ENCODE measurements at places on chromosomes 6 and 20.

DNA sequence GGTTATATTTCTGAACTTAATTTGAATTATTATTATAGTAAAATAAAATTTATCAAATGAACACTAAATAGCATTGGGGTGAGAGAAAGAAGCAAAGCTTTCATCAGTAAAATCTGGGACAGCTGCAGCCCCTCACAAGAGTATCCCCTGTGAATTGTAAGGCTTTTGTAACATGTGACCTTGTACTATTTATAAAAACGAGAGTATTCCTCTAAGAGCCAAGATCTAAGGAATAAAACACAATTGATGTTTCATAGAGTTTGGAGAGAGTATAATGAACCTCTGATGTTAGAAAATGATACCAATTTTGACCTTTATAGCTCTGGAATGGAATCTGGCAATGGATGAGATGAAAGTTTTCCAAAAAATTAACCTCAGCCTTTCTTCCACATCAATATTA, 617.2 kb upstream of the ID4 start:
- DNase-seq: no peak

DNA sequence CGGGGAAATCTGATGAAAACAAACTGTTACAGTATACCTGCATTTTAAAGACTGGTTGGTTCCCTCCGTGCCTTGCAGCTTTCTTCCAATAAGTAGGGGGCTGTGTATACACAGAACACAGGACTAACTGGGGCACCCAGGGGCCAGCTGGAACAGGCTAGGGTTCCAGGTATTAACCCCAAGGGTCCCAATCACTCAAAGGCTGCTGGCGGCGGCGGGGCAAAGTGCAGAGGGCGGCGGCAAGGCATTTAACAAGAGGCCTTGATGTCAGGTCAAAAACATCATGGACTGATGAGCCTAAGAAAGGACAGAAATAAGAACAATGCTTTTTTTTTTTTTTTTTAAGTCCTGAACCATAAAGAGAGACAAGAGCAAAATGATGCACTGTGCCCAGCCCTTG, 2.5 kb downstream of the PMEPA1 start:
- no peak for DNase-seq

- no peak for DNase-seq
Observed at GRCh38 chr6:31171931-31172905, 1.7 kb upstream of the POU5F1 start.

GRCh38 chr6:70985156-70985555, 28.3 kb upstream of the B3GAT2 start:
- no peak for DNase-seq

DNA sequence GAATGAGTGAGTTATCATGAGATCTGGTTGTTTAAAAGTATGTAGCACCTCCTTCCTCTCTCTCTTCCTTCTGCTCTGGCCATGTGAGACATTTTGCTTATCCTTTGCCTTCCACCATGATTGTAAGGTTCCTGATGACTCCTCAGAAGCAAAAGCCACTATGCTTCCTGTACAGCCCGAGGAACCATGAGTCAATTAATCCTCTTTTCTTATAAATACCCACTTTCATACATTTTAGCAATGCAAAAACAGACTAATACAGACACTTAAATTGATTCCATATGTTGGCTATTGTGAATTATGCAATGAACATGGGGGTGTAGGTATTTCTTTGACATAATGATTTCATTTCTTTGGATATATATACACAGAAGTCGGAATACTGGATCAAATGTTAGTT, 792.8 kb upstream of the EYS start:
- no peak for DNase-seq

DNA sequence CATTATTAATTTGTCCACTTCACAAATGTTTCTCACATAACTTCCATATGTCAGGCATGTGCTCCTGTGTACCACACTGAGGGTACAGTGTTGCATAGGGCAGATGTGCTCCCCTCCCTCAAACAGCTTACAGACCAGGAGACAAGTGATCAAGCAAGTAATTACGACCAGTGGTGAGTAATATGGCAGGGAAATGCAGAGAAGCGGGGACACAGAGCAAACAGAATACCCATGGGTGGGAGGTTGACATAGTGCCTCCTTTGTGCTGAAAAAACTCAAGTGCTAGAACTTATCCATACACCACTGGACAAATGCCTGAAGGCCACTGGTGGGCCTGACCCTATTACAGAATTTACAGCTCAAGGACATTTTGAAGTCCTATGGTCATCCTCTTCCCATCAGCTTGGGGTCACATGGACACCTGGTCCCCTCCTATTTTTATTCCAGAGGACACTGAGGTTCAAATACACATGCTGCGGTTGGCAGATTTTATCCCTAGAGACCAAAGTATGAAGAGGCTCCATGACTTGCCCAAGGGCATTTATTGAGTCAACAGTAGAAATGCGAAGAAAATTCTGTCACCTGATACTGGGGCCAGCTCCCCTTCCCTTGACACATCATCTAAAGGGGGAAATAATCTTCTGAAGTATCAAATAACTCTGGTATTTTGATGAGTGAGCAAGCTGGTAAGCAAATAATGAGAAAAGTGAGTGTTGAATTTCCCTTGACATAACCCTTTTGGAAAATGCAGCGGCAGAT, 116.6 kb downstream of the QRSL1 start:
- DNase-seq: no peak

DNA sequence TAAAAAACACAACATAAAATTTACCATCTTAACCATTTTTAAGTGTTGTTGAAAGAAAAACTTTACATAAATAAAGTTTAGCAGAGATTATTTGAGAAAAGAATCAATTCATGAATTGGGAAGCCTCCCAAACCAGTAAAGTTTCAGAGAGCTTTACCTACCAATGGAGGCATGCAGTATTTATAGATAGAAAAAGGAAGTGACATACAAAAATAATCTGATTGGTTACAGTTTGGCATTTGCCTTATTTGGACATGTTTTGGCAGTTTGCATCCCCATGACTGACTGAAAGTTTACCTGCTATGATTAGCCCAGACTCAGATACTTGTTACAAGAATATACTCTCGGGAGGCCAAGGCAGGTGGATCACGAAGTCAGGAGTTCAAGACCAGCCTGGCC, 3.7 kb upstream of the CMTR1 start:
- no peak for DNase-seq

- no peak for DNase-seq
Observed at GRCh38 chr6:151068761-151069312, 170.9 kb upstream of the AKAP12 start.

GRCh38 chr20:46710153-46710913, 884 bp downstream of the SLC2A10 start:
- no peak for DNase-seq

DNA sequence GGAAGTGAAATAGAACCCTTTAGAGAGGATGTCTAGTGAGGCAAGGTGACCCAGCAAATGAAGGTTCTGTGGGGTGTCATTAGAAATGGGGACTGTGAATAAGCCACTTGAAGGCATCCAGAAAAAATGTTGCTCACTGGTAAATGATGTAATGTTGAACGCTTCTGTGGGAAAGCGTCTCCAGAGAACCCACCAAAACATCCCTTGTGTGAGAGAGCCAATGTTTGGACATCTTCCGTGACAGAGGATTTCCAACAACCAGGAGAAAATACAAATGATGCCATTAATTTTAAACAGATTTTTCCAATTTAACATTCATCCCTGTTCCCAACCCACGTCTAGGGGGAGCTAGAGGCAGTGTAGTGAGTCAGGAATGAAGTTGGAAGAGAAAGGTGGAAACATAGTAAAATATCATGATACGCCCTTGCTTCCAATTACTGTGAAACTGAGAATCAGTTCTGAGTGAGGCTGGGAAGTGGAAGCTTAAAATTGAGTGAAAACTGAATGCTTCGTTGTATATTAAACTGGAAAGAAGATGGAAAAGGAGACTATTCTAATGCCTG, 584.2 kb downstream of the CD109 start:
- no peak for DNase-seq

DNA sequence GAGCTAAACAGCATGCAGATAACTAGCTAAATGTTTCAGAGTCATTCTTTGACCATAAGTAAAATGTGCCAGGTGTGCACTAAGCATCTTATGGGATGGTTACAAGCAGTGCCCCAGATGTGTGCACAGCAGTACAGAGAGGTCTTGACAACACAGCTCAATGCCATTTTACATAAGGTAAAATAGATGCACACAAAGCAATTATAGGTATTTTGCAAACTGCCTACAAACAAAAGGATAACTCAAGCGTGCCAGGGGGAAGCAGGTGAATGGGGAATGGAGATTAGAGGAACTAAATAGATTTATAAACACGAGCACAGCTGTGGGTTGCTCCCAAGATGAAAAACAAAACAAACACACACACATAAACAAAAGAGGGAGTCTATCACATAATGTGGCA, 64.8 kb downstream of the SLC2A10 start:
- no peak for DNase-seq

DNA sequence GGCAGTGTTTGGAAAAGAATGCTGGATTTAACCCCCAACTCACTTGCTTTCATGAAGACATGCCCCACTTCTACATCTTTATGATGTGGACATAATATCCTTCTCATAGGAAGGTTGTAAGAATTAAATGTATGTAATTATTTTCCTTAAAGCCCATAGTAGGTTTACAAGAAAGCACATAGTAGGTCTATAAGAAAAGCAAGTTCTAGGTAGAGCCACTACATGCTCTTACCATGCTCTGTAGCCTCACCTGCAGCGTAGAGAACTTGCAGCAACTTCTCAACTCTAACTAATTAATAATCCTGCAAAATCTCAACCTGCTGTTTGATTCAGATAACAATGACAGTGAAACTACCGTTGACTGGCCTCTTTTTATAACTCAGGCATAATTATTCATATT, 288.4 kb downstream of the TSHZ2 start:
- DNase-seq: no peak

- DNase-seq: no peak
Observed at GRCh38 chr20:21229163-21229562, 74.0 kb upstream of the XRN2 start.

- no peak for DNase-seq
Observed at GRCh38 chr6:96997788-96998187, 73.3 kb downstream of the KLHL32 start.

DNA sequence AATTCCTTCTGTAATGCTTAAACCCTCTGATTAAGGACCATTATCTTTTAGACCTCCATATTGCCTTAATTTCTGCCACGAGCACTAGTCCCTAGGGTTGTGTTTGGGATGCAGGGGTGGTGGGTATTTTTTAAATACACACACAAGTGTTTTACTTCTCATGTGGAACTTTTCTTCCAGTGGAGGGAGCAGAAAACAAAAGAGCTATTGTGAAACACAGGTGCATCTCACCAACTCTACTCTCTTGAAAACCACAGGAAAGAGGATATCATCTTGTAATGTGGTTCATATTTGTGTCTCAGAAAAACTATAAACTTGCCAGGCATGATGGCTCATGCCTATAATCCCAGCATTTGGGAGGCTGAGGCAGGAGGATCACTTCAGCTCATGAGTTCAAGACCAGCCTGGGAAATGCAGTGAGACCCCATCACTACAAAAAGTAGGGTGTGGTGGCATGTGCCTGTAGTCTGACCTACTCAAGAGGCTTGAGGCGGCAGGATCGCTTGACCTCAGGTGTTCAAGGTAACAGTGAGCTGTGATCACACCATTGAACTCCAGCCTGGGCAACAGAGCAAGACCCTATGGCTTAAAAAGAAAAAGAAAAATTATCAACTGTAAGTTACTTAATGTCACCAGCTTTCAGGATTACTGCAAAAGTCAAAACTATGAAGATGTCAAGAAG, 37.3 kb downstream of the MRS2 start:
- DNase-seq: no peak
